ENCODE measurements at places on chromosomes 1 and 21. TPM values are rescaled to one million over a fixed set of nuclear protein-coding genes. Genes with fewer than 3 reads are reported as not detected.
A peak's percentile ranks its signal among the peaks of the same experiment; 100 is the strongest.

The FMO2 gene
- 5.5 TPM for total RNA-seq

The OR6N1 gene
- total RNA-seq, result not detected

The SHISA4 gene
- total RNA-seq, result 21.6 TPM

The F13B gene
- not detected for total RNA-seq

The OR2T29 gene
- not detected for total RNA-seq

The CD160 gene
- 0.20 TPM for total RNA-seq

The BEND5 gene
- 11.9 TPM for total RNA-seq

The HSD3B2 gene
- 0.23 TPM for total RNA-seq

The ANKRD45 gene
- total RNA-seq, result 0.30 TPM

The SPATA6 gene
- 18.5 TPM for total RNA-seq

The OR2L5 gene
- total RNA-seq, result not detected

GRCh38 chr1:209720326-209720725 is 15.7 kb downstream of the HSD11B1 start:
- H3K27ac ChIP-seq, result peak overlapping the region; percentile 69
- peaks cover 16% of the 10 kb centered on the region for H3K4me1 ChIP-seq
- DNase-seq, result no peak
- H3K27me3 ChIP-seq, result no peaks in the 10 kb centered on the region
- no peaks in the 10 kb centered on the region for H3K36me3 ChIP-seq
- no peak overlapping the region for H3K4me3 ChIP-seq

GRCh38 chr1:102219463-102219862 is 222.7 kb upstream of the OLFM3 start:
- H3K36me3 ChIP-seq, result no peaks in the 10 kb centered on the region
- DNase-seq, result no peak
- no peaks in the 10 kb centered on the region for H3K27me3 ChIP-seq
- H3K27ac ChIP-seq, result no peak overlapping the region

GRCh38 chr1:8127171-8127641 is 101.1 kb upstream of the ERRFI1 start:
- H3K4me3 ChIP-seq, result no peak overlapping the region
- no peaks in the 10 kb centered on the region for H3K36me3 ChIP-seq
- no peaks in the 10 kb centered on the region for H3K4me1 ChIP-seq

DNA sequence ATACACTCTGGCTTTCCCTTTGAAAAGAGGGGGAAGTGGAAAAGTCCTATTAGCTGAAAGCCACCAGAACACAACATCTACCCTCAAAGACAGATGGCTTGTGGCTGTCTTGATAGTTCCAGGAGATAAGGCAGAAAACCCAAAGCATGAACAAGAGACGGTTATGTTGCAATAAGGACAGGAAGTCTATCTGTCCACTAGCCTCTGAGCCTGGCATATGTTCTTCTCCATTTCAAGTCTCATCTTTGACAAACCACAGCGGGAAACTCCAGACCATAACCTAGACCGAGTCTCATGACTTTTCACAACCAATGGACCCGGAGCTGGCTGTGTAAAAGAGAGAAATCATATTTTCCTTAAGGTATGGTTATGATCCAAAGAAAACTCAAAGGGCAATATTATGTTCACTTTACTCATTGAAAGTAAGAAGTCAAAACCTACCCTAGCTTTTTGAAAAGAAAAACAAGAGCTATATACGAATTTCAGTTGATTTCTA is 33.8 kb downstream of the DUSP10 start:
- H3K36me3 ChIP-seq, result no peaks in the 10 kb centered on the region
- no peaks in the 10 kb centered on the region for H3K4me1 ChIP-seq
- H3K4me3 ChIP-seq, result no peak overlapping the region
- no peak for DNase-seq

GRCh38 chr1:219506473-219506899 is 106.4 kb downstream of the ZC3H11B start:
- H3K27me3 ChIP-seq, result no peaks in the 10 kb centered on the region
- H3K4me3 ChIP-seq, result no peak overlapping the region
- H3K36me3 ChIP-seq, result no peaks in the 10 kb centered on the region
- no peak for DNase-seq

GRCh38 chr1:245678860-245679411 is 524.2 kb downstream of the KIF26B start:
- no peaks in the 10 kb centered on the region for H3K4me1 ChIP-seq
- no peak overlapping the region for H3K4me3 ChIP-seq
- H3K27ac ChIP-seq, result no peak overlapping the region

GRCh38 chr21:44259082-44259705 is 2.5 kb downstream of the DNMT3L start:
- DNase-seq, result no peak
- H3K4me1 ChIP-seq, result no peaks in the 10 kb centered on the region
- H3K36me3 ChIP-seq, result no peaks in the 10 kb centered on the region
- no peak overlapping the region for H3K4me3 ChIP-seq

DNA sequence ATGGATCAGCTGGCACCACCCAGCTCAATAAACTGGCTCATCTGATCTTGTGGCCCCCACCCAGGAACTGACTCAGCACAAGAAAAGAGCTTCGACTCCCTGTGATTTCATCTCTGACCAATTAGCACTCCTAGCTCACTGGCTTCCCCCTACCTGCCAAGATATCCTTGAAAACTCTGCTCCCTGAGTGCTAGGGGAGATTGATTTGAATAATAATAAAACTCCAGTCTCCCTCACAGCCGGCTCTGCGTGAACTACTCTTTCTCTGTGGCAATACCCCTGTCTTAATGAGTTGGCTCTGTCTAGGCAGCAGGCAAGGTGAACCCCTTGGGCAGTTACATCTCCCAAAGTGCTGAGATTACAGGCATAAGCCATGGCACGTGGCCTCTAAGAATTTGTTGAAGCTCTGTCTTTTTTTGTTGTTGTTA is 11.8 kb upstream of the RHBDL2 start:
- no peak for DNase-seq
- H3K4me1 ChIP-seq, result no peaks in the 10 kb centered on the region
- H3K27ac ChIP-seq, result no peak overlapping the region
- no peaks in the 10 kb centered on the region for H3K36me3 ChIP-seq
- H3K27me3 ChIP-seq, result no peaks in the 10 kb centered on the region

- DNase-seq, result no peak
- peaks cover 4% of the 10 kb centered on the region for H3K4me1 ChIP-seq
Measured at GRCh38 chr1:56081736-56082135, 497.6 kb downstream of the PLPP3 start.

DNA sequence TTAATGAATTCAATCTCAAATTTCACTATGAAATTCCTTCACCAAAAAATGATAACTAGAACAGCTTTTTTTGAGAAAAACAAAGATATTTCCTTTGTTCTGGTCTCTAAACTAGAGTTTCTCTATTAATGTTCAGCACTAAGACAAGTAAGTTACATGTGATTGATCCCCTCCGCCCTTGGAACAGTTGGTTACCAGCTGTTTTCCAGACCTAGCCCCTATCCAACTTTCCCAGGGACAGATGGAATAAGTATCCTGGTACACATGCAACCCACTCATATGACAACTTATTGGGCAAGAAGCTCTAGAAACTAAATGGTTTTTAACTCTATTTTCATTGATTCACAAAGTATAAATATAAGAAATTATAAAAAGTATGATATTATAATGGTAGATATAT is 140.4 kb downstream of the COP1 start:
- H3K27ac ChIP-seq, result no peak overlapping the region
- H3K4me3 ChIP-seq, result no peak overlapping the region
- no peaks in the 10 kb centered on the region for H3K27me3 ChIP-seq
- no peak for DNase-seq

DNA sequence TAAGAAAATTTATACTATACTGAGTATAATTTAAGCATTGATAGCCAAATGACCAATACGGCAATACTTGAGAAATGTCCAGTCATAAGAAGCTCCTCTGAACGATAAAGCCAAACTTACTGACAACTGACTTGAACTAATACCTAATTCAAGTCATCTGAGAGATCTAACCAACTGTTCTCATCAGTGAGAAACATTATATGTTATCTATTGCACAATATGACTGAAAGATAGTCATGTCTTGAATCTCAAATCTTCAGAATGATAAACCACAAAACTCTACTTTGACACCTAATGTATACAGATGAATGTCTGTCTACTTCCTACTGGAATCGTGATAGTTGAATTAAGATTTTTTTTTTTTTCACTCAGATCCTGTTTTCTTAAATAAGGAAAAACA is 39.0 kb downstream of the APP start:
- no peak overlapping the region for H3K27ac ChIP-seq
- H3K36me3 ChIP-seq, result no peaks in the 10 kb centered on the region
- DNase-seq, result no peak

- H3K27ac ChIP-seq, result peak overlapping the region; percentile 68
- H3K4me1 ChIP-seq, result peaks cover 23% of the 10 kb centered on the region
- H3K36me3 ChIP-seq, result no peaks in the 10 kb centered on the region
Measured at GRCh38 chr1:54402896-54403295, 3.3 kb downstream of the SSBP3 start.

DNA sequence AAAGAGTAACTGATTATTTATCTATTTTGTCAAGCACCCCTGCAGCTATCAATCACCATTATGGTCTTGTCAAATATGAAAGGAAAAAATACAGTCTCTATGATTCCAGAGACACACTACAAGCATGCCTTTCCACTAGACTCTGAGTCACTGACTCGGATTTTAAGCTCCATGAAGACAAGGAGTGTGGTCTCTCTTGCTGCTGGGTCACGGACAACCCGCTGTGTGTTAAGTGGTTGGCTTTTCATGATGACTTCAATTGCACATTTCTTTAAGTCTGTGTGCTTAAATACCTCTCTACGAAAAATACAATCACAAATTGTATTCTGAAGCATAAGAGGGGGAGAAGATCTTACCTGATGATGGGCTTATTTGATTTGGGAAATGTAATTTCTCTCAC is 14.0 kb upstream of the GNG4 start:
- no peak for DNase-seq
- no peaks in the 10 kb centered on the region for H3K27me3 ChIP-seq
- no peak overlapping the region for H3K27ac ChIP-seq
- H3K4me3 ChIP-seq, result no peak overlapping the region
- H3K36me3 ChIP-seq, result no peaks in the 10 kb centered on the region

DNA sequence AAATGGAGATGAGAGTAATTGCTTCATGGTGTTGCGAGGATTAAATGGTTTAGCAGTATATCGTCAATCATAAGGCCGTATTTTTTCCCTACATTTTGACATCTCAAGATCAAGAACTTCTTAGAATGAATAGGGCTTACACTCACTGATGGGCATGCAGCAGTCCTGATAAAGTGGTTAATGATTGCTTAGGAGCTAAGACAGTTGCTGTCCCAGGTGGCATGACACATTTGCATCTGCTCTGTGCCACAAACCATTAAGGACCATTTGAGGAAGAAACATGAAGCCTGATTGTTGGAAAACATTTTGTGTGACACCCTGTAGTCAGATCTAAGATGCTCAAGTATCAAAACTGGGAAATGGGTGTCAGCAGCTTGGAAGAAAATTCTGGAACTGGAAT is 81.0 kb upstream of the SGIP1 start:
- H3K4me1 ChIP-seq, result no peaks in the 10 kb centered on the region
- H3K36me3 ChIP-seq, result no peaks in the 10 kb centered on the region
- H3K4me3 ChIP-seq, result no peak overlapping the region

GRCh38 chr1:173422456-173422976 is 54.6 kb upstream of the PRDX6 start:
- no peak for DNase-seq
- no peak overlapping the region for H3K27ac ChIP-seq
- H3K4me3 ChIP-seq, result no peak overlapping the region
- H3K27me3 ChIP-seq, result no peaks in the 10 kb centered on the region
- peaks cover 1% of the 10 kb centered on the region for H3K4me1 ChIP-seq

- H3K27ac ChIP-seq, result no peak overlapping the region
- H3K36me3 ChIP-seq, result no peaks in the 10 kb centered on the region
- H3K27me3 ChIP-seq, result no peaks in the 10 kb centered on the region
- no peak overlapping the region for H3K4me3 ChIP-seq
Measured at GRCh38 chr1:206954459-206955342, 8.4 kb upstream of the PIGR start.

GRCh38 chr1:44251989-44252671 is 38.9 kb downstream of the DMAP1 start:
- no peak overlapping the region for H3K4me3 ChIP-seq
- H3K4me1 ChIP-seq, result peaks cover 6% of the 10 kb centered on the region
- no peak for DNase-seq
- H3K27me3 ChIP-seq, result no peaks in the 10 kb centered on the region
- no peaks in the 10 kb centered on the region for H3K36me3 ChIP-seq

DNA sequence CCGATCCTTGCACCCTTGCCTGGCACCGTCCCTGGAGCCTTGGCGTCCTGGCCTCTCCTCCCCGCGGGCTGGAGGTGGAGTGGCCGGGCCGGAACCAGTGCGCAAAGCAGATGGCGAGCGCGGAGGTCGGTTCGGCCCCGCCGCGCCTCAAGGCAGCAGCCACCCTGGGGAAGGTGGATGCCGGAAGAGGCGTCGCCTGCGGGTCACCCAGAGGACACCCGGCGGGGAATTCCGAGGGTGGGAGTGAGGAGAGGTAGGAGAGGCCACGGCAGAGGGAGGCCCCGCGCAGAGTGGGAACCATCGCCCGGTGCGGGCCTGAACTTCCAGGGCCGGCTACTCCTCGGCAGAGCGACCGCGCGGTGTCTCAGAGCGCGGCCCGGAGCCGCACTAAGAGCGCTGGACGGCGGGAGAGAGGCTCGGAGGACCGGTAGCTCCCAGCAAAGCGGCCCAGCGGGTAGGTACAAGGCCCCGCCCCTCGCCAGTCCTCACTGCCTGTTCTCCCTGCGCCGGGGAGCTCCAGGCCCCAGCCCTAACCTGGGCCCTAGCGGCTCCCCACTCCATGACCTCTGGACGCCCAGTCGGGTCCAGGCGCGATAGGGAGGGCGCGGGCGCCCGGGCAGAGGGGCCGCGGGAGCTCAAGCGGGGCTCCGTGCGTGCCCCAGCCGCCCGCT is at the start of gene RNF207:
RNF207 (plus strand) TSS at position 271 of the 671 bp plus-strand sequence. CDS start 417 bp downstream, outside the sequence.
- no peaks in the 10 kb centered on the region for H3K36me3 ChIP-seq
- peak within 1 kb of the TSS; percentile 38 for H3K4me3 ChIP-seq
- H3K27ac ChIP-seq, result no peak within 1 kb of the TSS
- no peaks in the 10 kb centered on the region for H3K27me3 ChIP-seq

DNA sequence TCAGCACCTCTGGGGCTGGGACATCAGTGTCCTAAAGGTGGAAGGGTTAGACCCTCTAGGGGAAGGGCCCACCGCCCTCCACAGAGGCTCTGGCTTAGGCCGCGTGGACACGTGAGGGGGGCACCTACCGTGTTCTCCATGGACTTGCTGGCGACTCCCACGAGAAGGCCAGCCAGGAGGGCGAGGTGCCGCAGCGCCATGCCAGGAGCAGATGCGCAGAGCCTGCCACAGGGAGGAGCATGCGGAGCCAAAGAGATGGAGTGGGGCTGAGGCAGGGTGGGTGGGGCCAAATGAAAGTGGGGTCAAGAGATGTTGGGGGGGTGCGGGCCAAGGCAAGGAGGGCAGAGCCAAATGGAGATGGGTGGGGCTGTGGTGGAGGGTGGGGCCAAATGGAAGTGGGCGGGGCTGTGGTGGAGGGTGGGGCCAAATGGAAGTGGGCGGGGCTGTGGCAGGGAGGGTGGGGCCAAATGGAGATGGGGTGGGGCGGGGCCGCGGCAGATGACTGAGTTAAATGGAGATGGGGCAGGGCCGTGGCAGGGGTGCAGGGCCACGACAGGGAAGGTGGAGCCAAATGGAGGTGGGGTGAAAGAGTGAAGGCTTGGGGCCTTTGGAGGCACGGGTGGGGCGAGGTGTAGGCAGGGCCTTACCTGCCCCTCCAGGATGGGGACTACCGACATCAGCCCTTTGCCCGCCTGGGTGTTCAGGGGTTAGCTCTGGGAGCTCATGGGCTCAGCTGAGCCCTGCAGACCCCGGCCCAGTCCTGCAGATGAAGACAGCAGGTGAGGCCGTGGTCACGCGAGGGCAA is 17.4 kb upstream of the RNF223 start:
- H3K4me1 ChIP-seq, result no peaks in the 10 kb centered on the region
- no peak overlapping the region for H3K4me3 ChIP-seq
- DNase-seq, result peak; percentile 7
- H3K27ac ChIP-seq, result no peak overlapping the region

Measured in ovary (tissue), 10 donors.